ENCODE measurements at places on chromosomes 5 and 9.
A peak's percentile ranks its signal among the peaks of the same experiment; 100 is the strongest.

DNA sequence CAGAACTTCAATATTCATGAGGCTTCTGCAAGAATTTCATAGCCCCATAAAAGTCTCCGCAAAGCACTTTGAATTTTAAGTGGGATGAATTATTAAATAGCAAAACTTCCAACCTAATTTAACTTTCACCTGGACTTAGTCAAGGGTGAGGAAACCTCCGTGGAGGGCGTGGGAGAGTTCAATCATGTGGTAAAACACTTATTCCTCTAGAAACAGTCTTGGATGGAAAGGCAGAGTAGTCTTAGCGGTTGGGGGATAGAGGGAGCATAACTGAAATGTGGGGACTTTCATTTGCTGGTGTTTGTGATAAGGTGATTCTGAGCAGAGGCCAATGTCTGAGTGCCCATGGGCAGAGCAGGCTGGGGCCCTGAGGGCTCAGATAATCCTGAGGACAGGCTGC lies 241.9 kb downstream of the IRX1 start:
- no peak for DNase-seq

DNA sequence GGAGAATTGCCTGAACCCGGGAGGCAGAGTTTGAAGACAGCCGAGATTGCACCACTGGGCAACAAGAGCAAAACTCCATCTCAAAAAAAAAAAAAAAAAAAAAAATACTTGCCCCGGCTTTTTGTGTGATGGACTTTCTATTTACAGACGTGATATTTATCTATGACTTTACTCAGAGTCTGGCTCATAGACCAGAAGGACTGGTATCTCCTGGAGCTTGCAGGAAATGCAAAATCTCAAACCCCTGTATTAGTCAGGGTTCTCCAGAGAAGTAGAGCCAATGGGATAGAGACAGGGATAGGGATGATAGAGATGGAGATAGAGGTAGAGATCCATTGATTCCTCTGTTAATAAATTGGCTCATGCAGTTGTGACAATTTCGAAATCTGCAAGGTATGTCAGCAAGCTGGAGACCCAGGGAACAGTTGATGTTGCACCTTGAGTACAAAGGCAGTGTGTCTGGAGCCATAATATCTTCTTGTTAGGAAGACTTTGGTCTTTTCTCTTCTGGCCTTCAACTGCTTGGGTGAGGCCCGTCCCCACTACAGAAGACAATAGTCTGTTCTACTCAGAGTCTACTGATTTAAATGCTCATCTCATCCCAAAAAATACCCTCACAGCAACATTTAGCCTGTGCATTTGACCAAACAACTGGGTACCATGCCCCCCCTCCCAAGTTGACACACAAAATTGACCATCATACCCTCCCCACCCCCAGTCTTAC lies 195.4 kb upstream of the MSX2 start:
- no peak for DNase-seq

GRCh38 chr9:91127653-91128052 lies 234.1 kb downstream of the AUH start:
- no peak for DNase-seq

DNA sequence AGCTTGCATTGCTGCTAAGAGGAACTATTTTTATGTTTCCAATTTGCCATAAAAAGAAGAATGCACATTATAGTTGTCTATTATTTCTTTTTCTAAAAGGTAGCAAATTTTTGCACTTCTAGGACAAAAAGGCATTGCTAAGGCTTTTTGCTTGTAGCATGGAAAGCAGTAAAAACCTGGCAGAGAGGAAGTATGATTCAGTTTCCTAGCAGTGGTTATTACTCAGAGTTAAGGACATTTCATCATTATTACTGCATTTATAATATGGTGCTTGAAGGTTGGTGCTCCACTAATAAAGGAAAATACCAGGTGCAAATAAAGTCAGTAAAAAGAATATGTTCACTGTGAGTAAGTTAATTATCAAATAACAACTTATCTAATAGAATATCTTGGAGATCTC lies 179.8 kb upstream of the PLPPR1 start:
- no peak for DNase-seq

DNA sequence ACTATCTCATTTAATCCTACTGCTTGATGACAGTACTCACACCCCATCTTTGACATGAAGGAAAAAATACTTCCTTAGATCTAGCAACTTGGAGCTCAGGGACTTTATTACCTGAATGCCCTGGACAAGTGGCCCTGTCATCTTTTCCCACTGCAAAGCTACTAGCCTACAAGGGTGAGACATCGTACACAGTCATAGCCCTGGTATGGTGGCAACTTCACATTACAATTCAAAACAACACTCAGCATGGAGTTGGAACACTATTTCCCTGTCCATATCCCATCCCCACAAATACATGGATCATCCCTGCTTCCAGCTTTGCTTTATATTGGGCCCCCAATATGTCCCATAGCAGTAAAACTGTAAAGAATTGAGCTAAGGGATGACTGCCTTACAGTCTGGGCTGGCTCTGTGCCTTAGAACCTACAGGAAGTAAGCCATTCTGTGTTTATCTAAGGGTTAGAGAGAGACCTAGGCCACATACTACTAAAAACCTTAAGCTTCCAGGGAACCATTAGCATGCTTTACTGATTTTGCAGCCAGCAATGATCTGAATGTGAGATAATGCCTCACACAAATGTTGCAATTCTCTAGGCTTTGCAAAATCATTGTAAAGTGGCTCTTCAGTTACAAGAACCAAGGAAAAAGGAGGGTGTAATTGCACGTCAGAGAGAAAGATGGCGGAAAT lies 55.9 kb downstream of the OTULIN start:
- no peak for DNase-seq

- no peak for DNase-seq
These were observed 280.5 kb upstream of the IRX4 start for GRCh38 chr5:2163060-2163856.

DNA sequence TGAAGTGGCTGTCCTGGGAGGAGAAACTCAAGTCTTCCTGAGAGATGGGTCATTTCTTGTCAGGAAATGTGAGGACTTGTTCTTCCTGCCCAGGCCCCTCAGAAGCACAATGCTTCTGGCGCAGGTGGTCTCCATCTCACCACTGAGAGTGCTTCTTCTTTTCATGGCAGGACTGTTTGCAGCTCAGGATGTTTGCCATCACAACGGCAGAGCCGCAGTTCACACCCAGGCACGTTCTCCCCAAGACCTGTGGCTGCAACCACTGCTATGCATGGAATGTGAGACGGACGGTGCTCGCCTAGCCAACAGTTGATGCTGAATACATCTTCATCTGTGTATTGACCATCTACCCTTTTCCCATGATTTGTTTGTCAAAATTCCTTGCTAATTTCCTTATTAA lies 216.3 kb downstream of the GADD45G start:
- no peak for DNase-seq

GRCh38 chr5:61327760-61328753 lies 4.0 kb upstream of the ZSWIM6 start:
- no peak for DNase-seq

DNA sequence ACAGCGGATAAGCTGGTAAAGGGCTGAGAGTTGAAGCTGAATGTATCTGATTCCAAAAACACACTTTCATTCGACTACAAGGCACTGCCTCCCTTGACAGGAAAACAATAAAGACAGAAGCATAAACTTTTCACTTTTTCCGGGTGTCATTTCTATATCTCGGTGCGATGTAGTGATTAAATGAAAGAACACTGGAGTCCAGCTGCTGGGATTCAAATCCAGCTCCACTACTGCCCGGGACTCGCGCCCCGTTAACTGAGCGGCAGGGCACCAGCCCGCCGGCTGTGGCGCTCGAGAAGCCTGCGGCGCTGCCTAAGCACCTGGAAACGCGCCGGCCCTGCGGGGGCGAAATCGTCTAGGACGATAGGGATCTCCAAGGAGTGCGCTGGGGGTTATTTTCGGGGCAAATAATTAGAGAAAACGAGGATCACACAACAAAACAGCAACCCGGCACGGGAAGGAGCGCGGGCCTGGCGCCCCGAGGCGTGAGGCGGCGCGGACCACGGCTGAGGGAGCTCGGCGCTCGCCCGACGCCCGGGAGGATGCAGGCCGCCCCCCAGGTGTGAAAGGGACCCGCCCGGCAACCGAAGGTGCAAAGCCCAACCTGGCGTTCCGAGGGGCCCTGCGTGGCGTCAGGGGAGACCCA lies 837 bp downstream of the UIMC1 start:
- DNase-seq: peak; percentile 40

DNA sequence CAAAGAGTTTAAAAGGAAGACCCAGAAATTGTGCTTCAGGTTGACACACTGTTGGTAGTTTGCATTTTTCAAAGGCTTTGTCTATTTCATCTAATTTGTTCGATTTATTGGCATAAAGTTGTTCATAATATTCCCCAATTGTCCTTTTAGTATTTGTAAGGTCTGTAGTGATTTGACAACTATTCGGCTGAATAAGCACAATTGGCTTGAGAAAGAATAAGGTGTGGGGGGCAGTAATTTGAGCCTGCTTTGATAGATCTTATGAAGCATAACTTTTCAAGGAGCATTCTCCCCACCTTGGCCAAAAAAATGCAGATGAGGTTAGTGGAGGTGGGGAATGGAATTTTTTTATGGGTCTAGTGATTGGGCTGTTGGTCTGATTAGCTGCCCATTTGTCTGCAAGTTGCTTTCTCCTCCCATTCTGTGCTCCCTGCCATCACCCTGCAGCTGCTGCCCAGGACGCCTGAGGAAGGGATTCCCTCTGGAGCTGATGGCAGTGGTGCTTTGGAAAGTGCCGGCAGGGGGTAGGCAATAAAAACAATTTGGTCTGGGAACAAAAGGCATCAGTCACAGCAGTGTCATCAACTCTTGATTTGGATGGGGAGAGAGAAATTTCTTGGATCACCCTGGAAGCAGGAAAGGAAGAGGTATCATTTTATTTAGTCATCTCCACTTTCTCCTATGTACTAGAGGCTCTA lies 26.6 kb downstream of the WNT8A start:
- no peak for DNase-seq

- DNase-seq: no peak
These were observed 14.5 kb downstream of the KCNIP1 start for GRCh38 chr5:170518277-170518676.

DNA sequence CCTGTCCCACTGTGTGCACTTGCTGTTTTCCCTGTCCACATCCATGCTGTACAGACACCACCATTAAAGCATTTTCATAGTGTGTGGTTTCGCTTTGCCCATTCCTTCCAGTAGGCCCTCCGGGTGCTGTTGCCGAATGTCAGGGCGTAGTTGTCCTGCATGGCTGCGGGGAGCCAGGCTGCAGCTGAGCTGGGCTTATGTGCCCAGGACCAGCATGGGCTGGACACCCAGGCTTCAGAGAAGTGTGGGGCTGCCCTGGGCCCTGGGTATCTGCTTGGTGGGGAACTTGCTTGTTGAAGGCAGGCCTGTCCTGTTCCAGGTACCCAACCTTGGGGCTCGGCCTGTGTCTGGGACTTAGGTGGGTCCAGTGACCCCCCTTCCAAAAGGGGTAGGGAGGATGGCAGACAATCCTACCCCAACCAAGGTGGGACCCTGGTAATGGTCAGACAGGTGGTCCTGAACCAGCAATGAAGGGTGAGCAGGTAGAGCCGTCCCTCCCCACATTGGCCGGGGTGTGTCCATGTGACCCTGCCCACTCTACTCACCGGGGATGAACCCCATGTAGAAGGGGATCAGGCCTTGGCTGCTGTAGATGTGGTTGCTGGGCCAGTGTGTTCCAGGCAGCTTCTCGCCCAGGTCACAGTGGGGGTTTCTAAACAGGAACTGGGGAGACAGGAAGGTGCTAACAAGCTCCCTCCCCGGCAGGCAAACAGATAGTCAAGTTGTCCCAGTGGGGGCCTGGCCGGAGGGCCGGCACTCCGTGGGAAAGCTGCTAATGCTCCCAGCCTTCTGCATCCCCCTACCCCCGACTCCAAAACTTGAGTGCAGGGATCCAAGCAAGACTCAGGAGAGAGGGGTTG lies 2.8 kb downstream of the TUBB4B start:
- DNase-seq: no peak

DNA sequence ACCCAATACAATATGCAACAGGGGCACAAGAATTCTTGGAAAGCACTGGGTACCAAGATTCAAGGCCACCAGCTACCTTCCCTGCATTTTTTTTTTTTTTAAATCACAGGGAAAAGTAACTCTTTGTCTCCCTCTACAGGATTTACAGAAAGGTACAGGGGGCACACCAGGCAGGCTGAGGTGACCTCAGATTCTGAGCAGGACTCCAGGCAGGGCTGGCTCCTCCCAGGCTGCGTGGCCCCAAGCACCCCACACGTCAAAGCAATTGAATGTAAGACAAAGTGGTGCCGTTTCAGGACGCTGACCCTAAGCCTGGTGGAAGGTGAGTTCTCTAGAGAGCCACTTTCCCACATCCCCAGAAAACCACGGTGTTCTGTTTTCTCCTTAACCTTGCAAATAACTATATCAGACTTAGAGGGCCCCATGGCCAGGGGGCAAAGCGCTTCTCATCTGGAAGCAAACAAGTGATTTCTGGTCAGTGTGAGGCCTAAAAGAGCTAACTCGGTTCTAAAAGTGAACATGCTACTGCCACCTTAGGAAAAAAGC lies 222.6 kb downstream of the ROR2 start:
- DNase-seq: no peak
